ENCODE measurements at places on chromosomes 7 and 10. TPM values are rescaled to one million over a fixed set of nuclear protein-coding genes. Genes with fewer than 3 reads are reported as not detected.

IDI2 gene
- not detected for total RNA-seq

RSU1 gene
- total RNA-seq: 23.5 TPM

SLF2 gene
- total RNA-seq: 42.7 TPM

ADAMTS14 gene
- 0.86 TPM for total RNA-seq

AEBP1 gene
- 4.8 TPM for total RNA-seq

MINDY3 gene
- 41.9 TPM for total RNA-seq

TEX47 gene
- total RNA-seq: not detected

PTPN12 gene
- total RNA-seq: 30.1 TPM

All from motor neuron (in vitro differentiated cells).